ENCODE measurements at places on chromosomes 3 and 15.

DNA sequence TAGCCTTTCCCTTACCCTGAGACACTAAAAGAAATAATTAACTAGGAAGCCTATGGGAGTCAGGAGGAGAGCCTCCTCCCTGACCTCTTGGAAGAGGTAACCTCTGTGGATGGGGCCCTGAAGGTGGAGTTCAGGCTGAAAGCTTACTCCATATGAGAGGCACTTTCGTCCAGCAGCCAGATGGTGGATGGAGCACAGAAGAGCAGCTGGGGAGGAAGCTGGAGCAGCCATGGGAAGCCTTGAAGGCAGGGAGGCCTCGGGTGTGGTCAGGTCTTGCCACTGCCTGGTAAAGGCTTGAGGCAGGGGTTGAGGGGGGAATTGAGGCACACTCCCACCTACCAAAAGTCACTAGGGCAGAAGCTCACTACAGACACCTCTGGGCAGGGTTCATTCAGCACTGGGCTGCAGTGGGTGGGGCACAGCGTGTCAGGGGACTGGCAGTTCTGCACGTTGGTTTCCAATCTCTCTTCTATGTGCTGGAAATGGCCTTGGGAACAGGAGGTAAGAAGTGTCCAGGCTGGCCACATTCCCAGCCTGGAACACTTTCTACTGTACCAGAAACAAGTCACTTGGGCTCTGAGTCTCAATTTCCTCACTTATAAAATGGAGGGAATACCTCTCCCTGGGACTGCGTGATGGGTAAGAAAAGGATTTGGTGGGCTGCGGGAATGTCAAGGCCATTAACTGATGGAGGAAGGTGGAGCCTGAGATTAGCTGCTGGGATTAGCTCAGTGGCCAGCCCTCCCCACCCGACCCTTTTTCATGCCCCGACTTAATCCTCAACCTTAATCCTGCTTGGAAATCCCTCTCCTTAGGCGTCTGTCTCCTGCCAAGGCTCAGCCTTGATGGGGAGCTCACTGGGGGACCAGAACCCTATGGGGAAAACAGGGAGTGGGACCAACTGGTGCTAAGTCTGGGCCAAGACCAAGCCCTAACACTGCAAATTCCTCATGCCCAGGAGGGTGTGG, 5.4 kb downstream of the PCBP4 start:
- no peak for DNase-seq

DNA sequence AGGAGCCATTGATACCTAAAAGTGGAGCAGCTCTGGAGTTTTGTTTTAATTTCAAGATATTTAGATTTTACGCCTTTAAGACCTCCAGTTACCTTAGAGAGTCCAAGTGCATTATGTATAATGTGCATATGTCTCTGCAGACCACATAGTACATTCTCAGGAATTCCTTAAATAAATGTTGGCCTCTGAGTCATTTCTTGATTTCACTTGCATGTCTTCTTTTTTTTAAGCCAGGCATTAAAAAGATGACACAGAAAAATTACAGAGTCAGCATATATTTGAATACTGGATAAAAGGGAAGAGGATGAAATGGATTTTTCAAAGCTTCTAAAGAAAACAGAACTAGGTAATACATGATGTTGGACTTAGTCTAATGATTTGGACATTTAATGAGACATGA, 125.2 kb downstream of the TMCO5A start:
- no peak for DNase-seq

DNA sequence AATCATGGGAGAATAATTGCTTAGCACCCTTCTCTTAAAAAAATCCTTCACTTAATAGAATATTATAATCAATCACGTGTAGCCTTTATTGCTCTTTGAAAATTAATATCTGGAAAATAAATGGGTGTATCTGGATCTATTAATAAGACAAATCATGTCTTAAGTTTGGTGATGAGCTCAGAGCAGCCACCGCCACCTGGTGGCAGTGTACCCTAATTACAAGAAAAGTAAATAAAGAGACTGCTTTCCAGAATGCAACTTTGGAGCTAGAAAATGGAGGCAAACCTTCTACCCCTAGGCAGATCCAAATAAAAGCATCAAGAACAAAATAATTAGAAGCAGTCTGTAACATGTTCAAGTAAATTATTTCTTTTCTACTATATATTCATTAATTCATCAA, 43.5 kb downstream of the EPHB1 start:
- no peak for DNase-seq

- no peak for DNase-seq
These were observed 51.5 kb downstream of the BDH1 start for GRCh38 chr3:197504229-197504628.

- no peak for DNase-seq
These were observed 77.4 kb upstream of the PLCL2 start for GRCh38 chr3:16807391-16807790.

DNA sequence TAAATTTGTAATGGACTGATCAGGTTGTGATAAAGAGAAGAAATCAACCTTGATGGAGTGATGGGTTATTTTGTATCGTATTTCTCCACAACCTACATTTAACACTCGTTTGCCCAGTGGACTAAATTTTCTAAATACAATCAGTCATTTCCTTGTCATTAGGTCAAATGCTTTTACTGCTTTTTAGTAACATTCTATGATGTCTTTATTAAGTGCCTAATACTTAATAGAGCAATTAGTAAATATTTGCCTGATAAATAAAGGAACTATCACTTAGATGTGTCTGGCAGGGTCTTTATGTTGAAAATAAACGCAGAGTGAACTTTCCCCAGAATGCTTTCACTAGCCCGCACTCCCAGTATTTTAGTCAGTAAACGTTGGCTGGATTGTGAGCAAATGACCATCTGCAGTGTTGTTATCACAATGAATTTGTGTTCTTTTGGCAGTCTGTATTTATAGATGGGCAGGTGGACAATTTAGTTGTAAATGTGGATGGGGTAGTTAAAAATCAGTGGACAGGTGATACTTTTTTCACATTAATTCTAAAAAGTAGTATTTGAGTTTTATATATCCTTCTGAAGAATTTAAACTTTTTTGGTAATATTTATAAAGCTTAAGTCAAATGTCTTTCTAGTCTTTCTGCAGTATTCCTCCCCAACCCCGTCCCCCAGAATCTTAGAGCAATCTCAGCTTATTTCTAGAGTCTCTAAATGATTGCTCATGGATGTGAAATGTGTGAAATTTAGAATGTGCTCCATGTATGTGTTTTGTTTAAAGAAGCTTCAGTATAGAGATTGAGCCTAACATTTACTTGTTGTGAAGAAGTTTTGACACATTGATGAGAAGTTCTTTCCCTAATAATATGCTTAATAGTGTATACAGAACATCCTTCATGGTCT, 4.9 kb downstream of the USP3 start:
- DNase-seq = no peak

- DNase-seq = no peak
These were observed 214.0 kb downstream of the EPHB1 start for GRCh38 chr3:135009014-135009413.

DNA sequence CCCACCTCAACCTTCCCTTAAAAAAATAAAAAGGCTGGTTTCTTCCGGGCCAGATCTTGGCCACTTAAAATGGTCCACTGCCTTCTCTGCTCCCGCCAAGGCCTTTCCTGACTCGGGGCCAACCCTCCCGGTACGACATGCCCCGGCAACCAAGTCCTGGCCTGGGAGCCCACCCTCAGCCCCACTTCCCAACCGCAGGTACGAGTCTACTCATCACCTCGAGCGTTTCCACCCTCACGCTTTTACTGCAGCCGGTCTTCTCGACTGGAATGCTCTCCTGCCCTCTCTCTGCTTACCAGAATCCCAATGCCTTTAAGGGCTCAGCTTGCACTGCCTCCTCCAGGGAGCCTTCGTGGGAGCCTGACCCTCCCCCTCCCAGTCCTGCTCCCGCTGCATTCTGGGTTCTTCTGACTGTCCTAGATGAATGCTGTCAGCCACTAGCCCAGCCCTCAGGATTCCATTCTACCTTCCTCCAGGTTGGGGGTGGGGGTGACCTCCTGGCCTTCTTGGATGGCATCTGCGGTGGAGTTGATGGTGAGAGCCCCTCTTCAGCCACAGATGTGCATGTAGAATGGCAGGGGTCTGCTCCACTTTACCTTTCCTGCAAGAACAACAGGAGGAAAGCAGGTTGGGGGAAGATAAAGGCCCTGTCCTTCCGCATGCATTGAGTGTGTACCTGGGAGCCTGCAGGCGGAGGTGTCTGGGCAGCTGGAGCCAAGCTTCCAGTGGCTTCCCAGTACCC, 1.1 kb upstream of the CSRNP1 start:
- no peak for DNase-seq

DNA sequence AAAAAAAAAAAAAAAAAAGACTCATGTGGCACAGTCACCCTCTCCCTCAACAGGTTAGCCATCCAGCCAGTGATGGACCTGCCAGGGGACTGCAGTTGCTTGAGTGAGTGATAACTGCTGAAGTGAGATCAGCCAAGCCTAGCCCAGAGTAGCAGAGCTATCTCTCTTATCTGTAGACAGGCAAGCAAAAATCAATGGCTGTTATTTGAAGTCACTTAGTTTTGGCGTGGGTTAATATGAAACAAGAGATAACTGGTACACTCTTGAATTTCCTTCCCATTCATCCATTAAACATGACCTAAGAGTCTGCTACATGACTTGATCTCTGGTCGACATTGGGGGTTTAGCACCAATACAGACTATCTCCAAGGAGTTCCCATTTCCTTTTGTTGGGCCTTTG, 51.2 kb upstream of the TNIK start:
- no peak for DNase-seq

DNA sequence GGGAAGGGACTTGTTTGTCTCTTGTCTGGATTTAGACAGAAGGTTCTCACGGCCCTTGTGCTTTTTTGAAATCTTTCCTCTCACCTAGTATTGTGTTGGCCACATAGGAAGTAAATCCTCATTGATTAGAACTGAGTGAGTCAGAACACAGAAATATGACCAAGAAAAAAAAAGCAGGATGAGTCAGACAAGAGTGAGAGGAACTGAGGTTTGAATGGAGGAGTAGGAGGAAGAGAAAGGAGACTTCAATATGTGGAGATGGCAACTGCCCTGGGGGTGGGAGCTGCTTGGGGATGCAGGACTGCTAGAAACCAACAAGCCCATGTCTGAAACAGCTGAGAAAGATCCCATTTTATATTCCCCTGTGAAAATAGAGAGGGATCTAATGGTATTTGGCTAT, 194.1 kb upstream of the ZBTB20 start:
- no peak for DNase-seq

GRCh38 chr3:17733215-17733614, 9.2 kb downstream of the TBC1D5 start:
- DNase-seq = no peak

DNA sequence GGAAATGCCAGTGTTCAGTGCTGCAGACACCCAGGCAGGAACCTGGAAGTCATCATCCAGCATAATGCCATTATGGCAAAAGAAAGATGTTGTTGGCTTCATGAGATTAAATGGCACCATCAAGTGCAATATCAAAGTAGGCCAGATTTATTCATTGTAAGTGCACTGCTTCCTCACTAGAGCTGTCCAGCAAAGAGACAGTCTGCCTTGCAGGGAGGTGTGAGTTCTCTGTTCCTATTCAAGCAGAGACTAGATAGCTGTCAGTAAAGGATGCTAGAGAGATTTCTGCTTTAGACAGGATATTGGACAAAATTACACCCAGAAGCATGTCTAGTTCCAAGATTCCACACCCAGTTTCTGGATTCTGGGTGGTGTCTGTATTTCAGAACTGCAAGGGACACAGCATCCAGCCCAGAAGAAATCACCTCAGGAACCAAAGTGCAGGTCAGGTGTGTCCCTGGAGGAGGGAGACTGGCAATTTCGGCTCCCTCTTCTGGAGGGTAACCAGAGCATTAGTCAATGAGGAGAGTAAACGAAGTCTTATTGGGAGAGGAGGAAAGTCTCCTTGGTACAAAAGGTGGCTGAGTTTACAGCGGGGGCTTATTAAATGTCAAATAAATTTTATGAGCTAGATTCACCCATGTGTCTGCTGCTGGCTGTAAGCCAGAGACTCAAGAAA, 377.3 kb downstream of the EPHB1 start:
- DNase-seq = no peak

DNA sequence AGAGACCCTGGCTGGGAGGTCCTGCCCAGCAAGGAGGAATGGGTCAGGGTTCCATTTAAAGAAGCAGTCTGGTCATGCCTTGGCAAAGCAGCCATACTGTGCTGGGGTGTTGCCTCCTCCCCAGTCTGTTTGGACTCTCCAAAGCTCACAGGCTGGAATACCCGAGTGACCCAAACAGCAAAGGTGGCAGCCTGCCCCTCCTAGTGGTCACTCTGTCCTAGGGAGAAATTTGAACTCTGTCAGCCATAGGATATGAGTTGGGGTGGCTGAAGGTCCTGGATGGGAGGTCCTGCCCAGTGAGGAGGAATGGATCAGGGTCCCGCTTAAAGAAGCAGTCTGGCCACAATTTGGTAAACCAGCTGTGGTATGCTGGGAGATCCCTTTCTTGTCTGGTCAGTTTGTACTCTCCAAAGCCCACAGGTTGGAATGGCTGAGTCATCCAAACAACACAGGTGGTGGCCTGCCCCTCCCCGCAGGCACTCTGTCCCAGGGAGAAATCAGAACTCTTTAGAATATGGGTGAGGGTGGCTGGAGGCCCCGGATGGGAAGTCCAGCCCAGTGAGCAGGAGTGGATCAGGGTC, 45.0 kb downstream of the CCR1 start:
- DNase-seq = no peak

GRCh38 chr15:38636597-38636996, 72.0 kb upstream of the RASGRP1 start:
- no peak for DNase-seq

DNA sequence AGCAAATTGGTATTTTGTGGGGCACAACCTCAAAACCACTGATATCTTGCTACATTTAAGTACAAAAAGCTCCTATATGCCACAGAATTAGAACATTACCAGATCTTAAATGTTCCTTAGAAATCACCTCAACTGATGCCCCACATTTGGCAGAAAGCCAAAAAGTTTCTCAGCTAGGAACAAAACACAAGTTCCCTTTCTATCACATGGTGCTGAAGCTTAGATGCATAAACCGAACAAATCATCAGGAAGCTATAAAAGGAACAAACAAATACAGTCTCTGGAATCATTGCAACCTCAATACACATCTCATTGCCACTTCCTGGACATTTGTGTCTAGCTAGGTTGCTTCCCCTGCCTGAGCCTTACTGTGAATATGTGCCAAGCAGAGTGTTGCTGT, 492.6 kb downstream of the LPP start:
- DNase-seq = no peak

Data from cortex of kidney (tissue), 1 donor.